Urinary bladder (tissue), 4 donors: ENCODE measurements at places on chromosomes 3 and 15.

- no peak for DNase-seq
Observed at GRCh38 chr3:143814443-143814889, 33.8 kb downstream of the SLC9A9 start.

- DNase-seq = no peak
Observed at GRCh38 chr15:68353421-68354135, 76.0 kb downstream of the FEM1B start.

- DNase-seq = no peak
Observed at GRCh38 chr15:92809880-92810361, 90.2 kb upstream of the CHD2 start.

GRCh38 chr15:81625896-81626295, 251.9 kb upstream of the TMC3 start:
- no peak for DNase-seq

- DNase-seq = no peak
Observed at GRCh38 chr15:32941823-32942222, 224.0 kb downstream of the GREM1 start.
